ENCODE measurements at places on chromosomes 2 and 18.

DNA sequence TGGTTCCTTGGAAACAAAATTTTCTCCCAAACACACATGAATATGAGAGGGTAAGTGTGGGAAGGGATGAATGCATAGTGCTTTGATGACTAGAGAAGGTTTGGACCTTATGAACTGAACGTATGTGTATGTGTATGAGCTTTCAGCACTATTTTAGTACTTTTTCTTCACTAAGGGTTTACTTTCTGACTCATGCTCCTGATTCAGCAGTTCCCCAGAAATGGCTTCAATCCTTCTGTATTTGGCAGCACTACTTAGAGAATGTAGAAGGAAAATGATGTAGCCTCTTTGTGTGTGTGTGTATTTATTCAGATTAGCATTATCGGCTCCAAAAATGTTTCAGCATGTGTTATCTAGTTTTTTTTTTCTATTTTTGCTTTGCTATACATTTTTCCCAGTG lies 22.2 kb downstream of the KCNJ3 start:
- no peak for DNase-seq

DNA sequence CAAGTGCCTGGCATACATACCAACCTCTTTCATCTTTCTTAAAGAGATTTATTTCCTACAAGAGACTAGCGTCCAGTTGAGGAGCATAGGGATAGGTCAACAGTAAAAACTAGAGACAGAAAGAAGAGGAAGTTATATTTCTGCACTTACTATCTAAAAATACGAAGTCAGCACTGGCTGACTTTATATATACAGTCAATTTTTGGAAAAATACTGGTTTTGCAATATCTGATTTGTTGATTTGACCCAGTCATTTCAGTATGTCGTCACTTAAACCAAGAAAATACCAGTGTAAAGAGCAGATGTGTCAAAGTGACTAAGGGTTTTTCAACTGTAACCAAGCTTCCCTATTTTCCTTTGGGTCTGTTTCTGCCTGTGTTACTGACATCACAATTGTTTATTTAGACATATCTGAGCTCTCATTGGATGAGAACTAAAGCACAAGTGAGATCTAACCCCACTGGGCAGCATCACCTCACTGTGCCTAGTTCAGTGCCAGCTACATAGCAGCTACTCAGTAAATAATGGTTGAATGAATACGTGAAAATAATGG lies 23.0 kb downstream of the CYTIP start:
- DNase-seq: peak; percentile 0

DNA sequence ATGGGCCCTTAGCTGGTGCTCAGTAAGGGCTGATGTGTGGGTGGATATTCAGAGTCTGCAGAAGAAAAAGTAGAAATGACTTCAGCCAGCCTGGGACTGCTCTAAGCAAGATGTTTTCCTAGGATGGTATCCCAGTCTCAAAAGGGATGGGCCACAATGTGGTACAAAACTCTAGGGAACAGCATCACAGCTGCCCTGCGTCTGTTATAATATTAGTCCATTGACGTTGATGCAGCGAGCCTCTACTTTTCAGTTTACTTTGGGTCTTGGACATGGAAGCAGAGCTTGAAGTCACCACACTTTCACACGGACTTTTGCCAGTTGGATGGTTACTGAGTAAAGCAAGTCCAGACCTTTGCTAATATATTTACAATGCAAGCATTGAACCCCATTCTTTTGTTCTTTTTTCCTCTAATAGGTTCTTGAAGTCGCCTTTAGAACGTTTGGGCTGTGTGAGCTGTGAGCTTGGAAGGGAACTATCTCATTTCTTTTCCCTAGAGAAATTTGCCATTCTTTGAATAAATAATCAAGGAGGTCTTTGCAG lies 105.7 kb downstream of the RDH14 start:
- no peak for DNase-seq

GRCh38 chr18:41992066-41992465 lies 37.0 kb downstream of the PIK3C3 start:
- DNase-seq: peak; percentile 29

DNA sequence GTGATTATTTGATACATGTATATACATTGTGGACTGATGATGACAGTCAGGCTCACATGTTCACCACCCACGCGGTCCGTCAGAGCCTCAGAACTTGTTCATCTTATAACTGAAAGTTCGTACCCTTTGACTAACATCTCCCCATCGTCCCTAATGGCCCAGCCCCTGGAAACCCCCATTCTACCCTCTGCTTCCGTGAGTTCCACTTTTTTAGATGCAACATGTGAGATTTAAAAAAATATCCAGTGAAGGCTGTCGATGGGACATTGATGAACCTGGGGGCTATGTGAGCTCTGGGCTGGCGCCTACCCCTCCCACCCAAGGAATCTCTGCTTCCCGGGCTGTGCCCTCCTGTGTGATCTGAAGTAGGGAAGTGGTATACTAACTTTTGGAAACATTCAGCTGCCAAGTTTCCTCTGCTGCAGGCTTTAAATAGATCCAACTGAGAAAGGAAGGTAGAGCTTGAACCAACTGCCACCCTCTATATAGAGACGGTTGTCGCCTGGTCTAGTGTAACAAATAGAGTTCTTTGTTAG lies 163.8 kb downstream of the FAM210A start:
- DNase-seq: no peak

- DNase-seq: no peak
Observed at GRCh38 chr18:29711932-29712331, 1330.6 kb downstream of the DSC3 start.

DNA sequence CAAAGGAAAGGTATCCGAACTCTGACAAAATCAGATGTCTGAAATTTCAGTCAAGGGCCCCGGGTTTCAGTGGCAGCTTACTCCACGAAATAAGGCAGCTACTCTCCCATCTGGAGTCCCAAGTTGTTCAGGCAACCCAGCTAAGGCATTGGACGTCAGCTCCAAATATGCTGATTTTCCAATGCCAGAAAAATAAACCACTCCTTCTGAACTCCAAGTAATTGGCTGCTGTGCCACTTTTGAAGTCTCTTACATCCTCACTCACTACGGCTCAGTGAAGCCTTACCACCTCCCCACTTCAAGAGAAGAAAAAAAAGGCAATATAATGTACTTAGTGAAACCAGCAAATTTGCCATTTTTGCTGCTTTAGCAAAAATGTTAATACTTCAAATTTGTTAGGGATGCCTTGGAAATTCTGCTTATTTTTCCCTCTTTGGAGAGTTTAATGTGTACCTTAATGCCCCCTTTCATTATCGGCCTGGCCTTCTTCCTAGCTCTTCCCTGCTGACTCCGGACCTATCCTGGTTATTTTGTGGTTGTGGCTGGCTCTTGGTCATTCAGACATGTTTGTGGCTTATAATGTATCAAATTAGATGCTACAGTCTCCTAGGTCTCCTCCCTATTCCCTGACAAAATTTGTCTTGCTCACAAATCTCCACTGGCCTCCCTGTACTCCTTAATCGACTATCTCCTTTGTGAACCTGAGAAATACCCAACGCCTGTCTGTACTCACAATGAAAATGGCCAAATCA lies 589.2 kb upstream of the ZEB2 start:
- no peak for DNase-seq

GRCh38 chr2:96547203-96547641 lies 10.7 kb downstream of the ARID5A start:
- DNase-seq: no peak

- DNase-seq: peak; percentile 42
Observed at GRCh38 chr2:42974721-42975717, 182.6 kb upstream of the HAAO start.
